ENCODE measurements at places on chromosomes 7 and 10.

DNA sequence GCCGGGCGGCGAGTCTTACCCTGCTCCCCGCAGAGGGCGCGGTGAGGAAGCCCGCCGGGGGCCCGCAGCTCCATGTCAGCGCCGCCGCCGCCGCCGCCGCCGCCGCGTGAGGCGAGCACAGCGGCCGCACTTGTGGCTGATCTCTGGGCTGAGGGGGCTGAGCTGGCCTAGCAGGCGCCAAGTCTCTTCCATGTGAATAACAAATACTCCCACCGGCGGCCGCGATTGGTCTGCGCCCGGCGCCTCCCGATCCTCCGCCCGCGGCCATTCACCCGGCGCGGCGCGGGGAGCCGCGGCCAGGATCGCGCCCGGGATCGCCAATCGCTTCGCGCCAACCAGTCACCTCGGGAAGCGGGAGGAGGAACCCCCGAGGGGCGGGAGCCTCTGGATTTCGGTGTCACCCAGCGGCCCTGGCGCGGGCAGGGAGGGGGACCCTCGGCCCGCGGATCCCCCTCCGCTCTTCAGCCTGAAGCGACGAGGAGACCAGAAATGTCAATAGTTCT, at the start of gene GRM8:
GRM8 (minus strand) TSS at position 164 of the 503 bp plus-strand sequence.
- DNase-seq, result no peak

GRCh38 chr7:1238450-1238882, 5.8 kb downstream of the UNCX start:
- no peak for DNase-seq

- DNase-seq, result no peak
These were observed 890.9 kb upstream of the POT1 start for GRCh38 chr7:125820495-125820894.

DNA sequence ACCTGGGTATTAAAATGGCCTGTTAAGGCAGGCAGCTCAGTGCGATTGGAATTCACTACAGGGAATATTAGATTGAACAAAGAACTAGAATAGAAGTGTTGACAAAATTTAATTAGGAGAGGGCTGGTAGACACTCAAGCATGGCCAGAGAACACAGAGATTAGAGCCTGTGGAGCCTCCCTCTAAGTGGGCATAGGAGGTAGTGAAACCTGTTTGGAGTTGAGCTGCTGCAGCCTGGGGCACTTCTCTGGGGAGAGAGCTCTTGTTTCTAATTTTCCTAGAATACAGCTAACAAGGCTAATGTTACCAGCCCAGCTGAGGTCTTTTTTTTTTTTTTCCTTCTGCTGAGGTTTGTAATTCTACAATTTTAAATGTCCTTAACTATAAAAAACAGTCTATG, 46.4 kb downstream of the TMEM168 start:
- no peak for DNase-seq

DNA sequence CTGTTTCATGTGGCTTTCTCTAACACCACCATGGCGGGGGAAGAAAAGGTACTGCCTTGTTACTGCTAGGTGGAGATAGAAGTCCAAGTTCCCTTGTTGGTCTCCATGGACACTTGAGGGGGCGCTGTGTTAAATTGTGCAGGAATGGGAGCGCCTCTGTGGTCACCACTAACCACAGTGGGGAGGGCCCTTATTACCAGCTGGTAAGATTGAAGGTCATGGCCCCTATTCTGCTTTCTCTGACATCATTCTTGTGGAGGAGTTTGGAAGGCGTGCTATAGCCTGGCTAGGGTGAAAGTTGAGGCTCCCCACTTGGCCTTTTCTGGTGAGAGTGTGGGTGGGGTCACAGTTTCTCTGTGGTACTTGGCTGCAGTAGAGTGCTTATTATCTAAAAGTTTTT, 14.9 kb upstream of the MXI1 start:
- DNase-seq, result no peak

DNA sequence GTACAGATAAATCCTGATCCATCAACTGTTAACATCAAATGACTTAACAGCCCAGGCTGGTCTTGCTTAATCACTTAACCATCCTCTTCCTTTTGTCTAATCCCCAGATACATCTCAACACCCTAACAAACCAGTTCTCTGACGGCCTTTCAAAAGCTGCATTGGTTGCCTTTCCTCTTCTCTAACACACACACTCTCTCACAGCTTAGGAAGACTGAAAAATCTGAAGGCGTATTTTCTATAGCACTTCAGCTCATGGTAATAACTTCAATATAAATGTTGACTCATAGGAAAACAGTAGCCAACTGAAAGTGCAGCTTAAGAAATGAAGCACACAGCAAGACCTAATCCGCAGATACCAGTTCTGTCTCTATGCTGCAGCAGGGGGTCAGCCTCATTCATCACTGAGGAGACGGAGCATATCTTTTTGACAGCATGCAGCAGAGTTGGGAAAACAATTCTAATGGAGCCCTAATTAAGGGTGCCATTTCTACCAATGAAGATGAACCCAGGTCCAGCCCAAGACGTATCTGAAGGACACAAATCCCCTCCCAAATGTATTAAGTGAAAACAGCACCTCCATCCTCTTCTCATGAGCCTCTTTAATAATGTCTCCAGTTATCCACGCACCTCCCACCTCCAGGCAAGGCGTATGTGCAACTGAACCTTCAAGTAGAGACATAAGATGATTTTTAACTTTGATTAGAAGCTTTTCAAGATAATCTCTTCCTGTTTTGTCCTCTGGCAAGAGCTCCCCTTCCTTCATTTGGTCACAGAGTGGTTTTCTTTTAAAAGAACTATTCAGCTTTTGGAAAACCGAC, 211.7 kb upstream of the NFE2L3 start:
- DNase-seq, result peak; percentile 48

- DNase-seq, result no peak
These were observed 89.4 kb downstream of the NSUN6 start for GRCh38 chr10:18561861-18562551.

GRCh38 chr10:118110750-118111149, 64.0 kb upstream of the RAB11FIP2 start:
- DNase-seq, result no peak

DNA sequence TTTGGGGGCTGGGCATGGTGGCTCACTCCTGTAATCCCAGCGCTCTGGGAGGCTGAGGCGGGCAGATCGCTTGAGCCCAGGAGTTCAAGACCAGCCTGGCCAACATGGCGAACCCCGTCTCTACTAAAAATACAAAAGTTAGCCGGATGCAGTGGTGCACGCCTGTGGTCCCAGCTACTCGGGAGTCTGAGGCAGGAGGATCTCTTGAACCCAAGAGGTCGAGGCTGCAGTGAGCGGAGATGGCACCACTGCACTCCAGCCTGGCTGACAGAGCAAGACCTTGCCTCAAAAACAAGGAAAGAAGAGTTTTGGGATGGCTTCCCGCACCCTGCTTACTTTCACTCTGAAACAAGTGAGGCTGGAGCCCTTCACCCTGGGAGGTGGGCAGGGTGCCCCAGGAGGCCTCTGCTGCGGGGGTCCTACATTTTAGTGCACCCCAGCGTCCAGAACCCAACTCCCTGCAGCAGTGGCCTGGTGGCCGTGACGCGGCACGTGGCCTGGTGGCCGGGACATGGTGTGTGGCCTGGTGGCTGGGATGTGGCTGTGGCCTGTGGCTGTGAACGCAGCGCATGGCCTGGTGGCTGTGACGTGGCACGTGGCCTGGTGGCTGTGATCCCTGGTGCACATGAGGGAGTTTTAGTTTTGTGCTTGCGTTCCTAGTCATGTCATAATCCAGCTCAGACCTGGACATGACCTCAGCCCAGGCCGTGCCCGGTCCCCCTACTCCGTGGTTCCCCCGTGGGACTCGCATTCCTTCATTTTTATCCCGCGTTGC, 9.3 kb downstream of the KNDC1 start:
- DNase-seq, result no peak

DNA sequence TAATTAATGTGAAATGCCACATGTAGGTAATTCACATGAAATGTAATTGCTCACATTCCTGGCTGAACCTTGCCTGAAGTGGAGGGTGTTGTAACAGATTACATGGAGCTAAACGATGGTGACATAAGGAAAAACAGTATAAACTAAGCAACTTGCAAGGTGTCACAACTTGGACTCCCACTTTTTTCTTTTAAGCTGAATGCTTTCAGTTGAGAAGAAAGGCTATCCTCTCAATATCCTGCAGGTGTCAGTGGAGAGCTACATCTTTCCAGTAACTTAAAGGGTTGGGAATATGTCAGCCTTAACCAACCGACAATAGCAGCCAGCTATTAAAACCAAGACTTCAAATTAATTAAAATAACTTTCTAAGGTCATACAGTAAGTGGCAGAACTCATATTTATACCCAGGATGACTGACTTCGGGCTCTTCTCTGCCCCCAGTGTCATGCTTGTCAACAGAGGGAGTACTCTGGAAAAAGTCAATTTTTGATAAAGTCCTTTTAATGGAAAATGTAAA, 33.7 kb downstream of the NRBF2 start:
- DNase-seq, result peak; percentile 54

GRCh38 chr7:80054356-80054755, 80.3 kb upstream of the GNAI1 start:
- no peak for DNase-seq

DNA sequence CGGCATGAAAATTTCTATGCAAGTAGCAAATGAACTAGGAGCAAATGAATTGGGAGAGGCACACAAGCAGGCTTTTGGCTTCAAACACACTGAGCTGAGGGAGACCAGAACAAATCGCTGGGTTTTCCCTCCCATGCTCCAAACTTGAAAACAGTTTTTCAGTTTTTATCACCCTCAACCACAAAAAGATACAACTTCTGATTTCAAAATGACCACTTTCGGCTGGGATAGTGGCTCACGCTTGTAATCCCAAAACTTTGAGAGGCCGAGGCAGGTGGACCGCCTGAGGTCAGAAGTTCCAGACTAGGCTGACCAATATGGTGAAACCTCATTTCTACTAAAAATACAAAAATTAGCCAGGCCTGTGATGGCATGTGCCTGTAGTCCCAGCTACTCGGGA, 9.0 kb upstream of the CHUK start:
- no peak for DNase-seq

GRCh38 chr10:70619271-70620019, 16.9 kb upstream of the PRF1 start:
- DNase-seq, result no peak

GRCh38 chr10:110076559-110077318, 69.0 kb downstream of the ADD3 start:
- no peak for DNase-seq

- no peak for DNase-seq
These were observed 447.0 kb downstream of the ETV1 start for GRCh38 chr7:13542451-13542850.

DNA sequence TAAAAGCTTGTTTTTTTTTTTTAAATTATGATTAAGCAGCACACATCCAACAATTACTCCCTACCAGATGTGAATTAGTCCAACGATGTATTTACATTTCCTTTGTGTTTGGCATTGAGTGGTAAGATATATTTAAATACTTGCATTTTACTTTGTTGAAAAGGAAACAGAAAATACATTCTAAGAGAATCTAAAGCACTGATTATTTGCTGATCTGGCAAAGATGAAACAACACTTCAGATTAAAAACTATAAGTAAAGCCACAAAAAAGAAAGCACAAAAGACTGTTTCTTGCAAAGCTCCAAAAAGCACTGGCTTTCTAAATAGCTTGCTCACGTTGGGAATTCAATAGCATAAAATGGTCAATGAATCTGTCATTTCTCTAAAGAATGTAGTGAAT, 466.5 kb downstream of the PHTF2 start:
- DNase-seq, result no peak

- no peak for DNase-seq
These were observed 72.7 kb upstream of the ATRNL1 start for GRCh38 chr10:115020449-115020848.

- DNase-seq, result no peak
These were observed 1.2 kb upstream of the CHAT start for GRCh38 chr10:49612513-49613164.

DNA sequence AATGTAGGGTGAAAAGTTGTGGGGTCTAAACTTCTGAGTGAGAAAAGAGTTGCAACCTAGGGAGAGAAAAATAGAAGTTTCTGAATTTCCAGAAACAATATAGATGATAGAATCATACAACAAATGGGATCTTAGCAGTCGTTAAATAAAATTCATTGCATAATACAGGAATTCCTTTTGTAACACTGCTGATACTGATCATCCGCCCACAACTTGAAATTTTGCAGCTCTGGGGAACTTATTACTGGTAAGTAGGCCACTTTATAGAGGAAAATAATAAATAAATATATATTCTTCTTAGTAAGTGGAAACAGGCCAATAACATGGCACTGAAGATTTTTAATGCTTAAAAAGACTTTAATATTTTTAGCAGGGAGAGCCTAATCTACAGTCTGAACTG, 81.9 kb upstream of the SMIM30 start:
- DNase-seq, result no peak

DNA sequence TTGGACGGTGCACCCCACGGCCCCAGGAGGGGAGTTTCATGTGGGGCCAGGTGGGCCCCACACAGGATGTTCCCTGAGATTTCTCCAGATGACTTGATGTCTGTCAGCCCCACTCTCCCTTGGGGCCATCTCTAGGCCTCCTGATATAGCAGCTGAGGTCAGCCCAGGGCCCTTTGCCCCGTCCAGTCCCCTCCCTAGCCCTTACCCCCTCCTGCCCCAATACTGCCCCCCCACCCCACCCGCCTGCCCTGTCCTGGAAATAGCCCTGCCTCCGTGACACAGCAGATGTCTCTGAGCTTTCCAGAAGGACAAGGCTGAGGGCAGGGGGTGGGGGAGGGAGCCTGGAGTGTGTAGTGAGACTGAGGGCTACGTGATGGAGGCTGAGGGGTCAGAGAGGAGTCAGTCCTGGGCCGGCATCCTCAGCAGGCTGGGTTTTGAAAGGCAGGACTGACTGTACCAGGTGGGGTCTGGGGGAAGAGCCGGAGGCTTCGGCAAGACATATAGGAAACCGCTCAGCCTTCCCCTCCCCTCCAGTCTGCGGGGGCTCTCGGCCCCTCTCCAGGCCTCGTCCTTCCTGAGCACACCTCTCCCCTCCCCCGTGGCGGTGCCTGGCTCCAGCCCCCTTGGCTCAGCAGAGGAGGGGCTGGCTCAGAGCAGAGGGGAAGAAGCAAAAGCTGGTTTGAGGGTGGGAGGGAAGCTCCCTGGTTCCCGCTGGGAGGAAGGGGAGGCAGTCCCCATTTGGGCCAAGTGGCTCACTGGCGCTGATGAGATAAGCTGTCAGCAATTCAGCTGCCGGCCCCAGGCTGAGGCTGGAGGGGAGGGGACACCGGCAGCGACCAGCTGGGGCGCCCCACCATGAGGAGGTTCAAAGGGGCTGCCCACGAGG, 2.0 kb downstream of the FLNC start:
- no peak for DNase-seq

GRCh38 chr10:118754229-118754555, 578 bp downstream of the CACUL1 start:
- no peak for DNase-seq

- DNase-seq, result no peak
These were observed 356.9 kb downstream of the PCDH15 start for GRCh38 chr10:54444170-54444569.

GRCh38 chr7:130639388-130639787, 29.2 kb downstream of the COPG2 start:
- DNase-seq, result no peak

- no peak for DNase-seq
These were observed 1.1 kb downstream of the DENND2A start for GRCh38 chr7:140639366-140640053.

DNA sequence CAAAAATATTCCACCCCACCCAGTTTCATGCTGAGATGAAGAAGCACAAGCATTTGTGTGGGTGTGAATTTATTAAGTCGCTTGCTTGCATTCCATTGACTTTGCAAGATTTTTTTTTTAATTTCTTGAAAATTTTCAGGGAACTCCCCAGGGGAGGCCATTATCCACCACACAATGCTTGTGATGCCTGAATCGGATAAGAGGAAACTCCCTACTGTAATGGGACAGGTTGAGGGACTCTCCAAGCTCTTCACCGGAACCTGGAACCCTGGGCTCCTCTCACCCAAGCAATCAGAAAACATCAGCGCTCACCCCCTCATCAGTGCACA, 153.6 kb upstream of the ZMIZ1 start:
- no peak for DNase-seq
